ENCODE measurements at places on chromosomes 6 and 20.

DNA sequence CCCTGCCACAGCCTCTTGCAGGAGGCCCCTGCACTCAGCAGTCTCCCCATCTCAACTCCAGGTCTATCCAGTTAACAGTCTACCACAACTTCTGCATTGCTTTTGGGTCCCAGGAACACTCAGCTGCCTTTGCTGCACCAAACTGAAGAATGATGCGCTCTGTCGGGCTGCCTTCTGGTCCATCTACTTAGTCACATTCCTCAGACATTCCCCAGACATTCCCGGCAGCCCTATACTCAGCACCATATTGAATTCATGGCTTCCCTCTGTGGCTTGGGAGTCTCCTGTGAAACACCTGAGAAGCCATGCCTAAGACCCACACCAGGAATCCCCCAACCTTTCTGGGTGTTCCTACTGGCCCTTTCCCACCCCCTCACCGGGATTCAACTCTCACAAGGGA is 99.6 kb upstream of the COL21A1 start:
- no peak for DNase-seq

DNA sequence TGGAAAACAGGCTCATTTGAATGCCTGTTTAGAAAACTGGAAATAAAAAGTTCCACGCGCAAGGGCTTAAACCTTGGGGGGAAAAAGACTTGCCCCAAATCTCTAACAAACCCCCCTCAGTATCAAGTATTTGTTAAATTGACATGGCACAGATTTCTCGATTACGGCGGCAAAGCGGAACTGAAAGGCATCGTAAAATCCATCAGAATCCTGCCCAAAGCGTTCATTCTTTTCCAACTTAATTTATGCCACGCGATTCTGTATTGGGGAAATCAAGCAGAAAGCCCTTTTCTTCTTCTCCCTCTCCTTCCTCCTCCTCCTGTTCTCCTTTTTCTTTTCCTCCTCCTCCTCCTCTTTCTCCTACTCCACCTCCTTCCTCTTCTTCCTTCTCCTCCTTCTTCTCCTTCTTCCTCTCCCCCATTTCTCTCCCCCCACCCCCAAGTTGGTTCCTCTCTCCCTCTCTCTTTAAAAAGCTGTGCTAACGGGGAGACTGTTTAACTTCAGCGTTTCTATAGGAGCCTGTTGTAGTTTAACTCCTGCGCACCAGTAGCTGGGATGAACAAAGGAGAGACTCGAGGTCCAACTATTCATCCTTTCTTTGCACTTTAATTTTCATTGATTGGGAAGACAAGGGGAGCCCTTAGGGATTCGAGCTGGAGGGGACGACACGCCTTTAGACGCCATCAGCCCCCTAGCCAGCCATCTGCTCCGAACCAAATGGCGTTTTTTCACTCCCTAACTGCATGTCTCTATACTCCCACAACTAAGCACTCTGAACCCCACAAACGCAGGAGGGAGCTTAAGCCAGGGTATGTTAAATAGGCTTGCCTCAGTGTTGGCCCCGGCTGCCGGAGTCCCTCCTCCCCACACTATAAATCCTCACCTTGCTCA is 2.7 kb upstream of the DLL1 start:
- DNase-seq = no peak

DNA sequence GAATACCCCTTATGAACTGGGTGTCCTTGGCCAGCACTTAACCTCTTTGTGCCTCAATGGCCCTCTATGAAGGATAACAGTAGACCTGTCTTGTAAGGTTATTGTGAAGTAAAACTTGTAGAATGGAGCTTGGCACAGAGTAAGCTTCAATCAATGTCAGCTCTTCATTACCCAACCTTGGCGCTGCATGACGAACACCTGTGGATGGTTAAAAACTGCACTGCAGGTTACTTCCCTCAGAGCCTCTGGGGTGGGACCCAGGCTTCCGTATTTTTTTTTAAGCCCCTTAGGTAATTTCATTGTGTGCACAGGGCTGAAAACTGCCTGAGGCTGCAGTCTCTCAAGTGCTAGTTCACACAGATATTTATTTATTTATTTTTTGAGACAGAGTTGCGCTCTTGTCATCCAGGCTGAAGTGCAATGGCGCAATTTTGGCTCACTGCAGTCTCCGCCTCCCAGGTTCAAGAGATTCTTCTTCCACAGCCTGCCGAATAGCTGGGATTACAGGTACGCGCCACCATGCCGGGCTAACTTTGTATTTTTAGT is 42.8 kb upstream of the SLC23A2 start:
- DNase-seq = no peak

GRCh38 chr6:150099546-150099945 is 30.6 kb upstream of the ULBP3 start:
- DNase-seq = no peak

GRCh38 chr6:11538819-11539468 is 1.4 kb downstream of the TMEM170B start:
- DNase-seq = no peak

GRCh38 chr20:4949833-4950178 is 51.5 kb downstream of the SLC23A2 start:
- no peak for DNase-seq

GRCh38 chr20:42641886-42642285 is 547.8 kb downstream of the PTPRT start:
- no peak for DNase-seq

GRCh38 chr6:20565342-20565741 is 31.1 kb downstream of the CDKAL1 start:
- DNase-seq = no peak

- no peak for DNase-seq
Measured at GRCh38 chr6:107458672-107459282, 587 bp downstream of the PDSS2 start.

- DNase-seq = no peak
Measured at GRCh38 chr20:51804754-51805153, 2.4 kb upstream of the SALL4 start.

GRCh38 chr6:155023717-155024116 is 28.6 kb downstream of the TIAM2 start:
- DNase-seq = no peak

DNA sequence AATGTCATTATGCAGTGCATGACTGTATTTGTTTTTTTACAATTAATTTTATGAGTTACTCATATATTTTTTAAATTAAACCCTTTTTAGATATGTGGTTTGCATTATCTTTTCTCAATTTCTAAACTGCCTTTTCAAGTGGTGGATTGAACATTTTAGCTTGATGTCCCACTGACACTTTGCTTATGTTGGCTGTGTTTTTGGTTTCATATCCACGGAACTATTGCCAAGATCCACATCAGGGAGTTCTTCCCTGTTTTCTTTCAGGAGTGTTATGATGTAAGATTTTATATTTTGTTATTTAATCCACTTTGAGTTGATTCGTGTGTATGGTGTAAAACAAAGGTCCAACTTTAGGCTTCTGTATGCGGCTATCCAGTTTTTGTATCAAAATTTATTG is 1144.9 kb upstream of the EYS start:
- DNase-seq = no peak

- DNase-seq = no peak
Measured at GRCh38 chr6:44256775-44257024, 628 bp downstream of the SLC35B2 start.

- no peak for DNase-seq
Measured at GRCh38 chr20:8372824-8373380, 240.8 kb downstream of the PLCB1 start.

DNA sequence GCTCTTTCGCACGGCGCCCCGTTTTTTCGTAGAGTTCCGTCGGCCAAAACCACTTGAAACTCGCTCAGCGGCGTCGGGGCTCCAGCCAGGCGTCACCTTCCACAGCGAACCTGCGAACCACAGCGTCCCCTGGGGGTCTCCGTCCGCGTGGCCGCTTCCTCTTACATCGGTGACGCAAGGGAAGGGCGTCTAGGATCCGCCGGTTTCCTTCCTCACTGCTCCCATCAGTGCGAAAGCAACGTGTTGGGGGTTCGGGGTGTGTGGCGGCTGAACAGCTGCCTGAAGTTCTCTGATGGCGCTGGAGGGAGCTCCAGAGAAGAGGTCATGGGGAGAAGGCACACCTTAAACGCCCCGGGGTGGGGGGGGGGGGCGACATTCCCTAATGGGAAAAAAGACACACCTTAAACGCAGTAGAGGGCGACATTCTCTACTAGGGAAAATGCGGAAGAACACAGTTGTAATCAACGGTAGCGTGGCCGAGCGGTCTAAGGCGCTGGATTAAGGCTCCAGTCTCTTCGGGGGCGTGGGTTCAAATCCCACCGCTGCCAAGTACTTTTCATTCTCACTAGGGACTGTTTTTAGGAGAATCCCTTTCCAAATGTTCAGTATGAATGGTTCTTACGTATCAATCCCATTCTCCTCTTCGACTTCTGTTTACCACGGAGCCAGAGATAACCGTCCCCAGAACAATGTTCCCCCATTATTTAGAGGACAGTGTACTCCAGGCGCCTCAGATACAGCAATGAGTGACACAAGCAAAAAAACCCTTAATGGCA is 16.4 kb downstream of the ZNF311 start:
- no peak for DNase-seq

DNA sequence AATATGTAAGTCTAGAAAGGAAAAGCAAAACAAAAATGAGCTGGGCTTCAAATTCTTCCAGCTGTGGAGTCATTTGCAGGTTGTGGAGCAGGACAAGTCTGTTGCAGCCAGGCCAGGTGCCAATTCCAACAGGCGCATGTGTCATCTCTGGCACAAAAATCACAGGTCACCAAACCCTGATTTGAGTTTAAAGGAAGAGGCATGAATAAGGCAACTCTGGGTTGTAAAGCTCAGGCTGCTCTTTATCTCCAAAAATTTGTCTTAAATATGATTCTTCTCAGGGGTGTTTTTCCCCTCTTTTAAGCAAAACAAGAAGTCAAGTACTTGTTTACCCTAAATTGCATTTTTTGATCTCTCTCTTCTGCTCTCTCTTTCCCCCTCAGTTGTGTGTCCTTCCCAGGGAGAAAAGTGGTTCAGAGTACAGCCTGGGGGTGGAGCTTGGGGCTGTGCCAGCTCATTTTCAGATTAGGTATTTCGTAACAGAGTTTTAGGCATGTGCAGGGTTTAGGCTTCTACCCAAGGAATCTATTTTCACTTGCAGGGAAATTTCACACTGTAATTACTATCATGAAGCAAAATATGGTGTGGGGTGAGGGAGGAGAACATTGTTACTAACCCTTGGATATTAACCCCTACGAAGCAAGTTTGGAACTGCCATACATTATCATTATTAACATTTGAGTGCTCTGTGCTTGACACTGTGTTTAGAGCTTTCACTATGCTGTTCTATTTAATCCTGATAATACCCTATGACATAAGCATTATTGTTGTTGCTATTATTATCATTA is 8.3 kb upstream of the NCOA3 start:
- no peak for DNase-seq

DNA sequence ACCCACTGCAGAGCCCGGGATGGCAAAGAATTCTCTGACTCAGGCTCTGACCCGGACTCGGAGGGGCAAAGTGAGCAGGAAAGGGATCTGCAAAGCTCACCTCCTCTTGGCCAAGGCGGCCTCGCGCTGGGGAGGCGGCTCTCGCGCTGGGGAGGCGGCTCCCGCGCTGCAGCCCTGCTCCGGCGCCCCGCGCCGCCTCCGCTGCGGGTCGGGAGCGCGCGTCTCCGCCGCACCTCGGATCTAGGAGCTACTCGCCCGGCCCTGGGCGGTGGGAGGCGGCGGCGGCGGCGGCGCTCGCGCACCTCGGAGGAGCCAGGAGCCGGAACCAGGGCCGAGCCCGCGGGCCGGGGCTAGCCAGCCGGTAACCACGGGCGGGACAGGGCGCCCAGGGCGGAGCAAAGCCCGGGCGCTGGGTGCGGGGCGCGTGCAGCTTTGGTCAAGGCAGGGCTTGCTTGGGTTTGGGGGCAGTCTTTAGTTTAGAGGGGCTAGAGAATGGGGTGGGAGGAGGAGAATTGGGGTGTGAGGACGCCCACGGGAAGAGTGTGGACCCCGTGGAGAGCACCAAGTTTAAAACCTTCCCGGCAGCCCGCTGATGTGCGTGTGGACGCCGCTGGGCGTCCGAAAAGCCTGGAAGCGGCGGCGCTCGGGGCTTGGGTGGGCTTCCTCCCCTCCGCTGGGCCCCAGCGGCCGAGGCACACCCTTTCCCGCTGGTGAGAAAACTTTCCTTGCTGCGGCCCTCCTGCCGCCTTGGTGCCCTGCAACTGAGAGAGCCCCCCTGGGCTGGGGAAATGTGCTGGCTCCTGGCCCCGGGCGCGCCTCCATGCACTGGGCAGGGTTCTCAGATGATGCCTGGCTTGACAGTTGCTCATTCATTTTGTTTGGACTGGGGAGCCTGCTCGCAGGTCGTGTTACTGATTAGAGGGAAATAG is at the start of gene MRAP2:
TSS of gene MRAP2 (plus strand) at position 250 of the 929 bp plus-strand sequence. CDS start 21,547 bp downstream, outside the sequence.
- no peak for DNase-seq

DNA sequence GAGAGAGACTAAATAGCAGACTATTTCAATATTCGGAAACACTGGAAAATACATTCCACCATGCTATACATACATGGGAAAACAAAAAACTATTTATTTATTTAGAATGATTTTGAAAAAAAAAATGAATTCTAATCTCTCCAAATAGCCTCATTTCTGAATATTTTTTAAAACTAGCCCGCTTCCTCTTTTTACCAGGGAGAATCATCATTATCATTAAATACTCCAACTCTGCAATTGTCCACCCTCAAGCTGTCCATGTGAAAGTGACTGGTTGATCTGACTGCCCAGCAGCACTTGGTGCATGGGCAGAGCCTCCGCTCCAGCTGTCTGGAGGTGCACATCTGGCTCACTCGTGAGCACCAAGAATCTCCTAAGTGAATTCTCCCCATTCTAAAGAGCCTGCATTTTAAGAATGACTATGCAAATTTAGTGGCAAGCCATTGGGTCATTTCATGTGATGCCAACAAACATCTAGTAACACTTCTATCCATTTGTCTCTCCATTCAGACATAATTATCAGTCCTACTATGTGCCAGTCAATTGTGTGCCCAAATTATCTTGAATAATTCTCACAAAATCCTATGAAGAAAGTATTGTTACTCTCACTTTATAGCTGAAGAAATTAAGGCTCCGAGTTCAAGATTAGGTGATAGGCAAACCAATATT is 64.8 kb downstream of the INSM1 start:
- no peak for DNase-seq

- no peak for DNase-seq
Measured at GRCh38 chr6:116060572-116061283, at the start of gene FRK. Gene FRK (minus strand): TSS chr6:116060891. CDS start chr6:116060311, 580 bp downstream.

- no peak for DNase-seq
Measured at GRCh38 chr6:139443231-139444112, 69.0 kb upstream of the CITED2 start.

DNA sequence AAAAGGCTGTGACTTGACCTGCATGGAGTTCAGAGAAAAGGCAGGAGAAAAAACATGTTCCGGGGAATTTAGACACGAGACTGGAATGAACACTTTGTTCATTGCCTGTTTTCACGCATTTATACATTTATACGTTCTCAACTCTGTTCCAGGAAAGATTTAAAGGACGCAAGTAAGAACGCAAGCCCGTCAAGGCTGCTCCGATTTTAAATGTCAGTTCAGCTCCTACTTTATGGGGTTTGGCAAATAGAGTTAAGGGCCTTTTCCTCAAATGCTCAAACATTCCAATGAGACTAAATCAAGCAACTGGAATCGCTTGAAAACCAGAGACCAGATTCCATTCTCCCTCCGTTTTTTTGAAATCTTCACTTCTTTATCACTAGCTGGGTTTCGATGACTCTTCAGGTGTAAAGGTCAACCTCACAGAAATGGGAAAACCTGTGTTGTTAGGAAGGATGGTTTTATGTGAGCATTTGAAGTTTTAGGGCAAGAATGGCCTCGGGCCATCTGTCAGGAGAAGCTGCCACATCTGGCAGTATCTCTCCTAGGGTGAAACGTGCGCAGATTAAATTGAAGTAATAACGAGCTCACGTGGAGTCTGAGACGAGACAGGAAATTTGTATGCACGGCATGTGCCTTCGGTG is 24.9 kb downstream of the TTLL2 start:
- DNase-seq = no peak
